ENCODE measurements at places on chromosomes 2 and 18. TPM values are rescaled to one million over a fixed set of nuclear protein-coding genes. Genes with fewer than 3 reads are reported as not detected.

ADAM23 gene
- 9.9 TPM for total RNA-seq

EMILIN2 gene
- 13.2 TPM for total RNA-seq

FABP1 gene
- not detected for total RNA-seq

DOK6 gene
- not detected for total RNA-seq

CD207 gene
- 0.07 TPM for total RNA-seq

LRP2 gene
- total RNA-seq = not detected

ACADL gene
- not detected for total RNA-seq

IL1R1 gene
- total RNA-seq = 41.1 TPM

SERPINB10 gene
- not detected for total RNA-seq

VWA3B gene
- total RNA-seq = 0.12 TPM

GALR1 gene
- total RNA-seq = not detected

NOTO gene
- not detected for total RNA-seq

KCNS3 gene
- total RNA-seq = 1.3 TPM

CAPN13 gene
- 0.15 TPM for total RNA-seq

UCN gene
- 1.7 TPM for total RNA-seq

EGR4 gene
- 0.19 TPM for total RNA-seq

HOXD12 gene
- total RNA-seq = not detected

SLC14A1 gene
- not detected for total RNA-seq
